Thoracic aorta (tissue), 2 donors: ENCODE measurements at places on chromosomes 4 and X.

GRCh38 chr4:101279377-101279871 lies 67.9 kb downstream of the PPP3CA start:
- H3K4me1 ChIP-seq, result peaks cover 32% of the 10 kb centered on the region
- H3K27me3 ChIP-seq, result no peaks in the 10 kb centered on the region
- H3K4me3 ChIP-seq, result no peak overlapping the region
- H3K27ac ChIP-seq, result peak overlapping the region; percentile 1
- H3K36me3 ChIP-seq, result no peaks in the 10 kb centered on the region
- no peak for DNase-seq

- no peak overlapping the region for H3K27ac ChIP-seq
- no peak overlapping the region for H3K4me3 ChIP-seq
- H3K27me3 ChIP-seq, result no peaks in the 10 kb centered on the region
- no peaks in the 10 kb centered on the region for H3K36me3 ChIP-seq
- no peaks in the 10 kb centered on the region for H3K4me1 ChIP-seq
Observed at GRCh38 chr4:129344058-129344457, 248.1 kb downstream of the C4orf33 start.

- no peak overlapping the region for H3K27ac ChIP-seq
- DNase-seq, result no peak
- no peaks in the 10 kb centered on the region for H3K4me1 ChIP-seq
- no peaks in the 10 kb centered on the region for H3K36me3 ChIP-seq
- no peak overlapping the region for H3K4me3 ChIP-seq
Observed at GRCh38 chrX:55142206-55142918, 53.5 kb downstream of the PAGE2 start.

- no peak for DNase-seq
- no peaks in the 10 kb centered on the region for H3K36me3 ChIP-seq
- H3K4me3 ChIP-seq, result no peak overlapping the region
- peaks cover 8% of the 10 kb centered on the region for H3K4me1 ChIP-seq
- no peaks in the 10 kb centered on the region for H3K27me3 ChIP-seq
Observed at GRCh38 chr4:79613269-79613935, 205.4 kb upstream of the GK2 start.

- no peak overlapping the region for H3K27ac ChIP-seq
- no peak overlapping the region for H3K4me3 ChIP-seq
Observed at GRCh38 chr4:6383929-6384328, 88.5 kb downstream of the PPP2R2C start.

- H3K36me3 ChIP-seq, result no peaks in the 10 kb centered on the region
- H3K27ac ChIP-seq, result no peak overlapping the region
- H3K4me3 ChIP-seq, result no peak overlapping the region
- H3K27me3 ChIP-seq, result no peaks in the 10 kb centered on the region
- H3K4me1 ChIP-seq, result no peaks in the 10 kb centered on the region
Observed at GRCh38 chrX:21745756-21746155, 12.2 kb downstream of the SMPX start.

DNA sequence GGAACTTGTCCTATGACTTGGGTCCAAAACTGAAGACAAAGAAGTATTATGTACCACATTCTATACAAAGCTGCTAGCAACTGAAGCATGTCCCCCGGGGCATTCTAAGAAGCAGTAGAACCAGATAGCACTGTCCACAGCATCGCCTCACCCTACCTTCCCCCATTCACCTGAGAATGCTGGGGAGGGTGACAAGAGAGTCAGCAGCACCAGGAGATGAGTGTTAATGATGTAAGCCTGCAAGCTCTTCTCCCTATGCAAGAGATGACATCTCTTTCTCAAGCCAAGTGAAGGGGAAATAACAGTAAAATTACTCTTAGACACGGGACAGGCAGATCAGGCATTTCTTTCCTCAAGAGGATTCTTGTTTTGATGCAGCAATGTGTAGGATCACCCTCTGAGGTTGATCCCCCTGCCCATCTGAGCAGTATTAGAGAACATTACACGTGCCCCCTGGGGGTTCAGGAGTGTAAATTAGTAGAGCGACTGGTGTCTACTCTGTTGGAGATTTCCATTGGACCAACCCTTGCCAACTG lies 13.9 kb upstream of the TLR1 start:
- no peak for DNase-seq
- H3K4me3 ChIP-seq, result no peak overlapping the region
- H3K27ac ChIP-seq, result no peak overlapping the region
- no peaks in the 10 kb centered on the region for H3K4me1 ChIP-seq
- H3K27me3 ChIP-seq, result no peaks in the 10 kb centered on the region

GRCh38 chr4:107183155-107183774 lies 147.2 kb upstream of the DKK2 start:
- DNase-seq, result no peak
- no peak overlapping the region for H3K27ac ChIP-seq
- H3K4me3 ChIP-seq, result no peak overlapping the region
- no peaks in the 10 kb centered on the region for H3K36me3 ChIP-seq

DNA sequence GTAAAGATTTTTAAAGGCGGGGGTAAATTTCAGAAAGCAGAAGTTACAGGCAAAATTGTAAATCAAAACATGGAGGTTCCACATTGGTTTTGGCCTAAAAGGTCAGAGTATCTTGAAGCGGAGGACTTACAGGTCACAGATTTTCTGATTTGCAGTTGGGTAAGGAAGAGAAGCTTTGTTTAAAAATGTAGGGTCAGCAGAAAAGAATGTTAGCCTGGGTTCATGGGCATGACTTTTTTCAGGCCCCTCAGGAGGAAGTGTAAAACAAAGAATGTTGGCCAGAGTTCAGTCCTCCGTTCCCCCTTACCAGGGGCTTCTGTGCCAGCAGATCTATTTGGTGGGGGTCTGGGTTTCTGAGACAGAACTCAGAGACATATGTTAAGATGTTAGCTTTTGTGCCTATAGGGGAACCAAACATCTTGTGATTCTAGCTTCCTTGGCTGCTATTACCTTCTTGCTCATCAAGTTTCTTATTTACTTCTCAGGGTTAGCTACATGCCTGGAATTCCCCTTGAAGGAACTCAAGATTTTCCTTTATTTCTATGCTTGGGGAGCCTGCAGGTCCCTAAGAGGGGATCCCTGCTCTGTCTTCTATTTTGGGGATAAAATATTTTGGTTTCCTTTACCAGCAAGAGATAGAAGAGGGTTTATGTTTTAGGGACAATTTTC lies 160.3 kb downstream of the ANK2 start:
- no peak for DNase-seq
- no peak overlapping the region for H3K4me3 ChIP-seq
- no peak overlapping the region for H3K27ac ChIP-seq
- no peaks in the 10 kb centered on the region for H3K4me1 ChIP-seq
- H3K36me3 ChIP-seq, result no peaks in the 10 kb centered on the region

GRCh38 chrX:149045645-149046210 lies 459.4 kb downstream of the IDS start:
- H3K4me1 ChIP-seq, result no peaks in the 10 kb centered on the region
- no peaks in the 10 kb centered on the region for H3K36me3 ChIP-seq
- no peaks in the 10 kb centered on the region for H3K27me3 ChIP-seq
- DNase-seq, result no peak
- no peak overlapping the region for H3K27ac ChIP-seq

GRCh38 chrX:19190902-19191301 lies 68.6 kb upstream of the ADGRG2 start:
- no peaks in the 10 kb centered on the region for H3K4me1 ChIP-seq
- H3K36me3 ChIP-seq, result no peaks in the 10 kb centered on the region
- DNase-seq, result no peak
- no peak overlapping the region for H3K27ac ChIP-seq
- H3K4me3 ChIP-seq, result no peak overlapping the region

GRCh38 chr4:78047366-78047765 lies 9.8 kb upstream of the FRAS1 start:
- no peak overlapping the region for H3K4me3 ChIP-seq
- H3K36me3 ChIP-seq, result no peaks in the 10 kb centered on the region
- H3K4me1 ChIP-seq, result no peaks in the 10 kb centered on the region
- no peak for DNase-seq

DNA sequence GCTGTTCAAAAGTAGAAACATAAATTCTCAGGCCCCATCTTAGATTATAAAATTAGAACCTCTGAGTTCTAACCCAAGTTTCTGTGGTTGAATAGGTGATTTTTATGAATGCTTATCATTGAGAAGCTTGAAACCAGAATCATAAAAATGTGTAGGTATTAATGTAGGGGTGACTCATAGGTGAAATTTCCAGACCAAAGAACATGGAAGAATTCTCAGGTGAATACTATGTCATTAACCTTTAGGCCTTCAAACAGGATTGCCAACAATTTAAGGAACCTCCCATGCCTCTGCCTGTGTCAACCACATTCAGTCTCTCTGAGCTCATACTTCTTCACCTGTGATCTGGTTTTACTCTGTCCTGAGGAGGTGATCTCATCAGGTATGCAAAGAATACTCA lies 177.8 kb downstream of the NPFFR2 start:
- no peaks in the 10 kb centered on the region for H3K27me3 ChIP-seq
- no peak for DNase-seq
- H3K4me1 ChIP-seq, result no peaks in the 10 kb centered on the region
- no peaks in the 10 kb centered on the region for H3K36me3 ChIP-seq
- no peak overlapping the region for H3K4me3 ChIP-seq

DNA sequence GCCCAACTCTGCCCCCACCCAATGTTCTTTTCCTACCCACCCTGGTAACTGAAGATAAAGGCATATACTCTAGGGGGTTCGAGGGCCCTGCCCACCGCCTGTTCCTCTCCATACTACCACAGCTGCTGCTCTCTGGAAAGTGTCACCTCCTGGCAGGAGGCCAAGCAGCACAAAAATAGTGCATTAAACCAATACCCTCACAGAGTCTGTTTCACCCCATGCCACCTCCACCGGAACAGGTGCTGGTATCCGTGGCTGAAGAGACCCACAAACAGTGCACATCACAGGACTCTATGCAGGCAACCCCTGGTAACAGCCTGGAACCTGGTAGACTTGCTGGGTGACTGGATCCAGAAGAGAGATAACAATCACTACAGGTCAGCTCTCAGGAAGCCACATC lies 85.1 kb upstream of the CTSO start:
- H3K27ac ChIP-seq, result no peak overlapping the region
- H3K4me1 ChIP-seq, result no peaks in the 10 kb centered on the region
- no peak overlapping the region for H3K4me3 ChIP-seq
- DNase-seq, result no peak
- no peaks in the 10 kb centered on the region for H3K36me3 ChIP-seq

DNA sequence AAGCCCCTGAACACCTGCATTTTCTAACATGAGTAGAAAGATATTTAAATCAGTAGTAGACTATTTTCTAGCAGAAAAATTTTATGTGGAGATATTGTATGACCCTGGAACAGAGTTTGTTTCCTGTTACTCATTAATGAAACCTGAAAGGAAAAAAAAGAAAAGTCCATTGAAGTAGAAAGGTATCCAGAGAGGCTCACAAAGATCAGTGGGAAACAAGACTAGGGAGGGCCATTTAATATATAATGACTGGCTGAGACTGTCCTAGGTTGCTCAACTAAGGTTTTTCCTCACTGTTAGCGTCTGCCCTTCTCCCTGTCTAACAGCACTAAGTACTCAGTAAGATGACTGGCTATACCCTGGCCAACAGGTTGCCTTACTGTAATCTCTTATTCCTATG lies 788.6 kb downstream of the GLUD2 start:
- H3K27ac ChIP-seq, result no peak overlapping the region
- H3K4me1 ChIP-seq, result no peaks in the 10 kb centered on the region
- no peaks in the 10 kb centered on the region for H3K36me3 ChIP-seq
- no peak overlapping the region for H3K4me3 ChIP-seq
- no peaks in the 10 kb centered on the region for H3K27me3 ChIP-seq

- no peak overlapping the region for H3K4me3 ChIP-seq
- DNase-seq, result no peak
- no peaks in the 10 kb centered on the region for H3K36me3 ChIP-seq
- no peaks in the 10 kb centered on the region for H3K27me3 ChIP-seq
- no peak overlapping the region for H3K27ac ChIP-seq
Observed at GRCh38 chr4:13378973-13379759, 105.0 kb downstream of the RAB28 start.

DNA sequence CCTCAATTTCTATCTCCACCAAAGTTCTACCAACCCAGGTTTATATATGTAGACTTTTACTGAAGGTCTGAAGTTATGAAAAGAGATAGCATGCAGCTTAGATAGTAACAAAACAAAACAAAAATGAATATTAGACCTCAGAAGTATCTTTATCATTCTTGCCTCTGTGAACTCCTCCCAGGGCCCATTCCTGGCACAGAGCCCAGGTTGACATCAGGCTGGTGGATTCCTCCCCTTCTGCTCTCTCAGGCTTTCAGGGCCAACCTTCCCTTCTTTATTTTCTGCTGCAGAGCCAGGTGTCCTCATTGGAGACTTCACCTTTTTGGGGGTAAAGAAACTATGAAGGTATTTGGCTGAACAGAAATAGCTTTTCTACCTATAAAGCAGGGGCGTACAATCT lies 112.8 kb upstream of the PITX2 start:
- no peak overlapping the region for H3K4me3 ChIP-seq
- no peaks in the 10 kb centered on the region for H3K27me3 ChIP-seq
- no peak for DNase-seq
- no peaks in the 10 kb centered on the region for H3K36me3 ChIP-seq
- no peak overlapping the region for H3K27ac ChIP-seq
- no peaks in the 10 kb centered on the region for H3K4me1 ChIP-seq

DNA sequence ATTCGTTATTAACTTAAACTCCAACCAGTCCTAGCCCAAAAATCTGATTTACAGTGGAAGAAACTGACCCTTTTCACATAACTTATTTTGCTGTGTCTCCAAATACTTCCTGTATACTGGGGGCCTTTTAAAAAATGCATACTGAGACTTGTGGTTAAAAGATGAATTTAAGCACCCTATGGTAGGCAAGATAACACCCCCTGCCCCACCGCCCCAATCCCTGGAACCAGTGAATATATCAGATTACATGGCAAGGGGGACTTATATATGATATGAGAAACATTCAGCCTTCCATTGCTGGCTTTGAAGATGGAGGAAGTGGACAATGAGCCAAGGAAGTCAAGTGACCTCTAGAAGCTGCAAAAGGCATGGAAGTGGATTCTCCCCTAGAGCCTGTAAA lies 3.1 kb upstream of the CLCN3 start:
- DNase-seq, result no peak
- H3K27ac ChIP-seq, result no peak overlapping the region
- no peaks in the 10 kb centered on the region for H3K36me3 ChIP-seq

DNA sequence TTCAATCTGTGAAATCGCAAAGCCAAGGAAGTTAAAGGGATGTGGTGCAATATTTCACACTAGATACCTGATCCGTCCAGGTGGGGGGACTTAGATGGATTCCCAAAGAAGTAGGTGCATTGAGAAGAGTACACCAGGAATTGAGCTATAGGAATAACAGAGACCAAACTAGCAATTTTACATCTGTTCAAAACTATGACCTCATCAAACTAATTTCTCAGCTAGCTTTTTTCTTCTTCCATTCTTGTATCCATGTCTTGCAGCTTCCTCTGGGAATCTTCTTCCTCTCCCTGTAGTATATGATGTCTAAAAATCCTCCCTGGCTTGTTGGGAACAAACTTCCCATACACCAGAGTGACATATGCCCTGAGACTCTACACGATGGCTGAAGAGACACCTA lies 51.0 kb upstream of the PTPN13 start:
- H3K36me3 ChIP-seq, result no peaks in the 10 kb centered on the region
- H3K4me1 ChIP-seq, result no peaks in the 10 kb centered on the region
- no peak overlapping the region for H3K4me3 ChIP-seq
- no peak for DNase-seq
- no peaks in the 10 kb centered on the region for H3K27me3 ChIP-seq
